Activated CD8-positive, alpha-beta T cell treated with anti-CD3 and anti-CD28 coated beads, Interleukin-2, amount 10 ng/mL, durations not matched to agents 7 days and 5 days (primary cell): ENCODE measurements at places on chromosomes 4 and X. TPM values are rescaled to one million over a fixed set of nuclear protein-coding genes. Genes with fewer than 3 reads are reported as not detected.

SERTM2 gene
- not detected for total RNA-seq

ITGB1BP2 gene
- 5.4 TPM for total RNA-seq

- H3K36me3 ChIP-seq, result no peaks in the 10 kb centered on the region
- H3K4me1 ChIP-seq, result no peaks in the 10 kb centered on the region
- no peak for DNase-seq
These were observed 127.1 kb upstream of the ANXA3 start for GRCh38 chr4:78424461-78424860.

GRCh38 chr4:157372154-157372553, 151.6 kb downstream of the GRIA2 start:
- no peaks in the 10 kb centered on the region for H3K4me1 ChIP-seq
- no peak for DNase-seq
- H3K36me3 ChIP-seq, result no peaks in the 10 kb centered on the region
- H3K4me3 ChIP-seq, result no peak overlapping the region
- H3K27me3 ChIP-seq, result no peaks in the 10 kb centered on the region
- H3K27ac ChIP-seq, result no peak overlapping the region

PRR32 gene
- not detected for total RNA-seq

DNA sequence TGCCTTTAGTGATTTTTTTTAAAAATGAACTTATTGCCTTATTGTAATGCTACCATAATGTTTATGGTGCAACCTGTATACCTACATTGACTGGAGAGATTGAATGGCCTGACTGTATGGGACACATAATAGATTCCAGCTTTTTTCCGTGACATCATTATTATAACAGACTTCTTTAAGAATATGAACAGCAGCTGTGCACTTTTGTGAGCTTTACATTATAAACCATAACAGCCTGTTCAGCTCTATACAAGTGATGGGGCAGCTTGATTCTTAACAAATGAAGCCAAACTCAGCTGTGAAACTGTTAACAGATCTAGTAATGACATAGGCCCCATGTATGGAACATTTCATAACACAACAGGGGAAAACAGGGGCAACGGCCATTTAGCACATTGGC, 187.0 kb downstream of the BMPR1B start:
- no peak overlapping the region for H3K27ac ChIP-seq
- H3K4me1 ChIP-seq, result no peaks in the 10 kb centered on the region
- DNase-seq, result no peak
- H3K4me3 ChIP-seq, result no peak overlapping the region
- H3K27me3 ChIP-seq, result no peaks in the 10 kb centered on the region

GRCh38 chrX:32153585-32153984, 1057.8 kb downstream of the DMD start:
- H3K4me3 ChIP-seq, result no peak overlapping the region
- no peaks in the 10 kb centered on the region for H3K4me1 ChIP-seq
- no peak for DNase-seq
- no peaks in the 10 kb centered on the region for H3K27me3 ChIP-seq
- no peaks in the 10 kb centered on the region for H3K36me3 ChIP-seq

GRCh38 chr4:94802091-94802490, 44.3 kb downstream of the BMPR1B start:
- H3K27ac ChIP-seq, result no peak overlapping the region
- H3K27me3 ChIP-seq, result no peaks in the 10 kb centered on the region
- H3K36me3 ChIP-seq, result no peaks in the 10 kb centered on the region
- H3K4me3 ChIP-seq, result no peak overlapping the region
- DNase-seq, result no peak

- no peak overlapping the region for H3K27ac ChIP-seq
- no peaks in the 10 kb centered on the region for H3K36me3 ChIP-seq
- H3K4me1 ChIP-seq, result no peaks in the 10 kb centered on the region
- no peak overlapping the region for H3K4me3 ChIP-seq
- DNase-seq, result no peak
- H3K27me3 ChIP-seq, result no peaks in the 10 kb centered on the region
These were observed 261.5 kb upstream of the ADGRL3 start for GRCh38 chr4:60938621-60939020.
